Stimulated activated CD8-positive, alpha-beta memory T cell treated with anti-CD3 and anti-CD28 coated beads, Interleukin-4, amount 100 ng/mL, for 1 hour (primary cell): ENCODE measurements at places on chromosomes 6 and 20.

DNA sequence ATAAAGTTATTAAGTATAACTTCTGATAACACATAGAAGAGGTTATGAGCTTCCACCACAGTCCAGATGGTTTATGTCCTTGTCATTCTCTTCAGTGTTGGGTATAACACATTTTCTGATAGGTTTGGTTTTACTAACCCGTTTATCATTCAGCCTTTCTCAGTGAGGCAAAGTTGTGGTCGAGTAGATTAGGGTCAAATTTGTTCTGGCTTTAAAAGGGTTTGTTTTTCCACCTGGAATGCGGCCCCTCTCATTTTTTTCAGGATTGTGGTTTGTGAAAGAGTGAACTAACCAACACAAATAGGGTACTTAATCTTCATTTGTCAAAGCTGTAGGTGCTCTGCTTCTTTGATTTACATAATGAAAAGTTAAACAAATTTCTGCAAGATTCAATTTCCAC is 204.2 kb upstream of the ASCC3 start:
- no peak for DNase-seq

DNA sequence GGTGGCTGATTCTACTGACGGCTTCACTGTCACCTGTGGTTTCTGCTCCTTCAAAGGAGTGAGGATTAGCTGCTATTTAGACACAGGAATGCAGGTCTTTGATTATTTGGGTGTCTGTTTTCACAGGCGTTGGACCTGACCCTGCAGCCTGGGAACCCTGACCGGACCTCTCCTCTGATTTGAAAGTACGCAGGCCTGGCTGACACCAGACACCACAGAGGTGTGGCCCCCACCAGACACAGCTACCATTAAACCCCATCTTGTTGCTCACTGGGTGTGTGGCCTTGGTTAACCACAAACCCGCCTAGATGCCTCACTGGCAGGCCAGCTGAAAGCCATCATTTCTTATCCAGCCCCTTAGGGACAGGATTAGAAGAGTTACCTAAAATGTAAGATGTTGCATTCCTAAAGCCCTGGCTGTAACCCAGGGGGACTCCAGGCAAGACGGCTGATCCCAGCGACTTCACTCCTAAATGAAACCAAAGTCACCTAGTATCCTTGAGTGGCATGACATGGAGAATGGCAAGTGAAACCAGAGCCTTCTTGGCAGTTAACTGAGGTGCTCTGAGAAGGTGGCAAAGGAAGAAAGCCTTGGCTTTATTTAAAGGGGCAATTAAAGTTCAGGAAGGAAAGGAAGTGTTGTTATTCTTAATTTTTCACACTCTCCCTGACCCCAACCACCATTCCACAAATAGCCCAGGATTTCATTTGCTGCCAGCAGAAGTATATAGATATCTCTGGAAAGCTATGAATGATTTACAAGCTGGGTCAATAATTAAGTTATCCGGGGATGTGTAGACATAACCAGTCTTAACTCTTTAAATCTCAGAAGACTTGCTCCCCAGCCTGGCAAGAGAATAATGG is 169.9 kb downstream of the QRSL1 start:
- no peak for DNase-seq

DNA sequence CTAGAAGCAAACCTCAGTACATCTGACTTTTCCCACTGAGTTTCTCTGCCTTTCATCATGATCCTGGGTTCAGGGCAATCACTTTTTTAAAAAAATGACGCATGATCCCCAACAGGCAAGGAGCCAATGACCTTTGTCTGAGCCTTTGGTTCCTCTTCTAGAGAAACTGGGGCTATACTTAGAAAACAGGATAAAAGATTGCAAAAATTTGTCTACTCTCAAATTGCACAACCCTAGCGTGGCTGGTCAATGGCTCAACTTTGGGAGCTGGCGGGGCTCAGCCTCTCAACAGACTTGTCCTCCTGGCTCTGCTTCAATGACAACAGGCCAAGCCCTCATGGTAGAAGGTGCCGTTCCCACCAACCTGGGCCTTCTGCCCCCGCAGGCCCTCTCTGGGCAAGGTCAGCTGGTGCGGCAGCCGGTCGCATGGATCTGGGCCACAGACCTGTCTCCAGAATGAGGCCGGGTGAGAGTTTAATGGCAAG is 48.7 kb downstream of the PDYN start:
- no peak for DNase-seq

- DNase-seq = no peak
Measured at GRCh38 chr20:50144362-50144761, 9.2 kb downstream of the PEDS1 start.

GRCh38 chr6:170163405-170164170 is 127.3 kb downstream of the DLL1 start:
- no peak for DNase-seq

- DNase-seq = no peak
Measured at GRCh38 chr20:63194007-63194796, 21.7 kb downstream of the YTHDF1 start.

DNA sequence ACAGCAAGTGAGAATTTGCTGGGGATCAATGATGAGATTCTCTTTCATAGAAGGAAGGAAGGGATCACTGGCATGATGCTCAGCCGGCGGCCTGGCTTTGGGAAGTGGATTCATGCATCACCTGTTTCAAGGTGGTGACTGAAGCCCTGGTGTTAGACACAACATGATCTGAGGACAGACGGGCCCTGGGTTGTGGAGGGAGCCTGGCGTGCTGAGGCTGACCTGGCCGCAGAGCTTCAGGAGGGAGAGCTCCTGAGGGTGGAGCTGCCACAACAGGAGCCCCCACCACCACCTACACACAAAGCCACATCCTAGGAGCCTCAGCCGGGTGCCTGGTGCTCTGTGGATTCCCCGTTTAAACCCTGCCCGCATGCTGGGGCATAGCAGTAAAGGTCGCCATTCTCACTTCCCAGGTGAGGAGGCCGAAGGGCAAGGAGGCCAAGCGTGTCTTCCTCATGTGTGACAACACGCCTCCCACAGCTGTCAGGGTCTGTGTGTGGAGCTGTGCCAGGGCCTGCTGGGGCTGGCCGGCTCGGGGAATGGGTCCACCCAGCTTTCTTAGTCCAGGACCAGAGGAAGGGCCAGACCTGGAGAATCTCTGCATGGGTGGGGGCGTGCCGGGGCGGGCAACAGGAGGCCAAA is 107.0 kb downstream of the ERMARD start:
- DNase-seq = no peak

GRCh38 chr6:15623276-15624116 is 39.3 kb downstream of the DTNBP1 start:
- no peak for DNase-seq

DNA sequence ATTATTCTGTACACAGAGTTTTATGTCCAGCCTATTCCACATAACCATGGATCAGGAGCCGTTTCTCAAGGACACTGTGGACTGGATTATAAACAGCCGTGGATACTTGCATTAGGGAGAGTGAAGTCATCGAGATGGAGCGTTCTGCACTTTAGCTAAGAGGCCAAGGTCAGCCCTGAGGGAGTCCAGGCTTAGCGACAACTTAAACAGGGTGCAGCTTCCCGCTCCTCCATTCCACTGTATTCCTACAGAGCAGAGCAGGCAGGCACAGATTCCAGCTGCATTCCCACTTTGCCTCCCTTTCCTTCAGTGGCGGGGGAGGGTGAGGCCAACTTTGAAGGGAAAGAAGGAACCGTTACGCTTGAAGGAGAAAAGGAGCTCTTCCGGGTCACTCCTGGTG is 59.5 kb downstream of the RAMACL start:
- no peak for DNase-seq

- no peak for DNase-seq
Measured at GRCh38 chr20:24868396-24868927, 80.6 kb upstream of the CST7 start.

- DNase-seq = no peak
Measured at GRCh38 chr6:52877168-52877567, 32.3 kb downstream of the GSTA3 start.

DNA sequence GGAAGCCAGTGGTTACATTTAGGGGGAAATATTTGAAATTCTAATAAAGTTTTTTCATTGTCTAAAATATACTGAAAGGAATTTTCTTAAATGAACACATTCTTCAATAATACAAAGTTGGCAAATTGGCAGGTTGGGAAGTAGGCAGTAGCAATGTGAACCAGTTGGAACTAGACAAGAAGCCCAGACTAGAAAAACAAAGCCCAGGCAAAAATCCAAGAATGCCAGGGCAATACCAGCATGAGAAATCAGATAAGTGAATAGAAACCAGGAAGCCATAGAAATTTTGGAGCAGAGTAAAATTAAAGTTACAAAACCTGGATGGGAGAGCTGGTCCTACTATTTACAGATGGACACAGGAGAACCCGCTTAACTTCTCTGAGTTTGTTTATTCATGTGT is 52.2 kb downstream of the TPBG start:
- DNase-seq = no peak

DNA sequence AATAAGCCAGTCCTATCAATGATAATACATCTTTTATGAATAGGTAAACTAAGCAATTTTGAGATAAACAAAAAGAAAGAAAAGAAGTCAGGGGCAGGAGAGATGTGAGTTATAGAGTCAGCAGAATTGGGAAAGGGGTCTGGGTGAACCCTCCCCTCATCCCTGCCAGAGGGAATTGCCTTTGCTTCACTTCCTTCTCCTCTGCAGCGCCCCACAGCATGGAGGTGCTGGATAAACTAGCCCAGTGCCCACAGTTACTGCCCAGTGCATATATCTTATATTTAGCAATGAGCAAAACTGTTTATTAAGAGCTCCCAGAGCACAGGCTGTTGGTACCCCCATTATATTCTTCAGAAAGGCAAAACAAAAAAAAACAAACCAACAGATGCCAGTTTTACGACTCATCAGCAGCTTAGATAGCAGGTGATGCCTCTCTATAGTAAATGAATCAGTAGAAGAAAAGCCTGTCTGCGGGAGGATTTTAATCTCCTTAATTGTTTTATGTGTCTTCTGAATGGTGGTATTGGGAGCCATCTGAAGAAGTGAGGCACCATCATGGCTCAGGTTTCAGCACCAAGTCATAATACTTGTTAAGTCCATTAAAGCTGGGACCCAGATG is 419.2 kb downstream of the EPM2A start:
- no peak for DNase-seq

DNA sequence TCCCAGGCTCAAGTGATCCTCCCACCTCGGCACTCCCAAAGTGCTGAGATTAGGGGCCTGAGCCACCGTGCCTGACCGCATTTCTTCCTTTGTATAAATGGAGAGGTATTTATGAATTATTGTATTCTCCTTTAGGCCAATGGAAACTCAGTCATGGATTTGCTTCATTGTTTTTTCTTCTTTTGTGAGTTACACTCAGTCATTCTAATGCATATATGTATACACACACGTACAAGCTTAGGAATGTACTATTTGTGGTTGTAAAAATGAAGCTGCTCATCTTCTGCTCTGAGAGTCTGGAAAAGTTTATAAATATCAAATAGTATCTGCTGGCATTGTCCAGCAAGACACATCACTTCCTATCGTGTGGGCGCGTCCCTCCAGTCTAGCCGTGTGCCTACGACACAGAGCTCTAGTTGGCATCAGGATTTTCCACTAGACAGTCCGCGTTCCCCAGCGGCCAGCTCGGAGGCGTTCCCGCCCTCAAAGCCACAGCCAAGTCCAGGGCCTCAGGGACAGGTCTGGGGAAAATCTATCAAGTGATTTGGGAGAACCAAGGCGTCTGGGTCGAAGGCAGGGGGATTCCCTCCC is 215.2 kb downstream of the NFATC2 start:
- DNase-seq = no peak

- DNase-seq = no peak
Measured at GRCh38 chr6:39812853-39813533, 20.8 kb downstream of the DAAM2 start.

- DNase-seq = no peak
Measured at GRCh38 chr20:11895861-11896387, 21.8 kb upstream of the BTBD3 start.

DNA sequence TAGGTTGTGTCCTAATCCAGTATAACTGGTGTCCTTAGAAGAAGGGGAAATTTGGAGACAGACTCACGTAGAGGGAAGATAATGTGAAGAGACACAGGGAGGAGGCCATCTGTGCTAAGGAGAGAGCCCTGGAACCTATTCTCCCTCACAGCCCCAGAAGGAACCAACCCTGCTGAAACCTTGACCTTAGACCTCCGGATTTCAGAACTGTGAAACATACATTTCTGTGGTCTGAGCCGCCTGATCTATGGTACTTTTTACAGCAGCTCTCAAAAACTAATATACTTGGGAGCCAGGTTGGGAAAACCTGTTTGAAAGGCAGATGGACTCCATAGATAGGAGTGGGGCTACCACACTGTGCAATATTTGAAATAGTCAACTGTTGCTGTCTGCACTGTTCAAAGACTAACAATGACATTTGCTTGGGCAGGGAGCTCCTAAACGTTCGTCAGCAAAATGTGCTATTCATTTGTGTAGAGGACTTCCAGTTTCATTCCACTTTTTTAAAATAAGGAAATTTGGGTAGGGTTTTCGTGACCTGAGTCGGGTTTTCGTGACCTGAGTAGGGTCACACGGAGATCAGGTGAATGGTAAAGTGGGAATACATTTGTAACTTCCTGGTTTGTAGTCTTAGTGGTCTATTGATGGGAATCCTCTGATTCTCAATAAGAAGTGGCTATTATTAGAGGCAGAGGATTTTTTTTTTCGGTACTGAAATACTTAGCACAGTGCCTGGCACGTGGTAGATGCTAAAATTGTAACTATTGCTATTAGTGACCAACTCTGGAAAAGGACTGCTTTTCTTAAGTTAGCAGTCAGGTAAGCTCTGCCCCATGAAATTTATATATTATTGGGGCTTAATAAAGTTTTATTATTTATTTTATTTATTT is 11.4 kb downstream of the TAGAP start:
- DNase-seq = no peak

DNA sequence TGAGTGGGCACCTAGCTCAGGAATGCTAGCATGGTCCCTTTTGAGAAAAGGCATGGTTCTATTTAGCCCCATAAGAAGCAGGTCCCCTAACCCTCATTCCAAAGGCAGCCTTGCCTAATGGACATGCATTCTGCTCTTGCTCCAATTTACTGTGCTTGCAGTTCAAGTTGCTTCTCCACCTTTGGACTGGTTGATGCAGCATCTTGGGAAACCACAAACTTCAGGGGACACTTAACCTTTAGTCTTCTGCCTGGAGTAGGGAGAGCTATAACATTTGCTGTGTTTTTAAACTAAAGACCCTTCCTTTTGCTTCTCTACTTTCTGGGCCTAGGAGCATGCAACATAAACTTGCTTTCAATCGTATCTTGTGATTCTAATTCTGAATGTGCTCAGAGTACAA is 5.1 kb upstream of the PHF3 start:
- no peak for DNase-seq

- no peak for DNase-seq
Measured at GRCh38 chr6:5403609-5404008, 142.3 kb downstream of the FARS2 start.

DNA sequence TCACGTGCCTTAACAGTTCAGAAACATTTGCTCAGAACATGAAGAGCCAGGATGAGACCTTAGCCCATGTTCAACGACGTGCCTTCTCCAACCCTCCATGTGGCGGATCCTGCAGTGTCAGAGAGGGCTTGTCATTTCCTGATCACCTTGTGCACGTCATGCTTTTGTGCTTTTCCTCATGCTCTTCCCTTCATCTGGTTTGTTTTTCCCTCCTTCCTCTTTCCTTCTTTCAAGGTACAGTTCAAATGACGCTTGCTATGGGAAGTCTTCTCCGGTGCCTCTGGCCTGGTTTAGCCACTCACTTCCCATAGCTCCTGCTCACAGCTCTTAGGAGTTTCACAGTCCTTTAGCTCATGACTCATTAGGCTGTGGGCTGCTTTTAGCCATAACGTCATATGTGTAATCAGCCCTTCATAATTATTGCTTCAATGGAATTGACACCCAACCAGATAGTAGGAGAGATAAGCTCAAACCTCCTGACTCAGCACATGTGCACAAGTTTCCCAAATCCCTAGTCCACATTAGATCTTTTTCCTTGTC is 102.7 kb upstream of the CNKSR3 start:
- no peak for DNase-seq

GRCh38 chr6:69378326-69378725 is 418.5 kb downstream of the LMBRD1 start:
- no peak for DNase-seq
